ENCODE measurements at places on chromosomes 6 and 20.
A peak's percentile ranks its signal among the peaks of the same experiment; 100 is the strongest.

DNA sequence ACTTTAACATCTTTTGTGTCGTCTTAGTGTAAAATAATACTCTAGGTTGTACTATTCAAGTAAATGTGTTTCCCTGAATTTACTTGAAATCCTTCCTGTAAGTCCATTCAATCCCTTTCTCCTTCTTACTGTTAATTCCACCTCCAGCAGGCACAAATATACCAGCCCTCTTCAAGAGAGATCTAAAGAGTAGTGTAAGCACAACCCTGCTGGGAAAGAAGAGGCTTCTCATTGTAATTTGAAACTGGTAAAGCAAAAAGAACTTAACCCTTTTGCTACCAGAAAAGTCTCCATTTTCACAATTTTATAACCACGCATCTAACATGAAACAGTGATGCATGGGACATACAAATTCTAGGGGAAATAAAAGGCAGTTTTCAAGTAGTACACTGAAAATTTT, at the start of gene BMP5:
Gene BMP5 (minus strand): TSS at position 191 of the 400 bp plus-strand sequence. CDS start 725 bp downstream, outside the sequence.
- no peak for DNase-seq

GRCh38 chr6:156396791-156397418, 380.3 kb upstream of the ARID1B start:
- no peak for DNase-seq

GRCh38 chr6:137415127-137415833, 78.9 kb downstream of the OLIG3 start:
- DNase-seq, result peak; percentile 47

GRCh38 chr6:71466362-71466761, 177.8 kb downstream of the OGFRL1 start:
- DNase-seq, result no peak

GRCh38 chr6:43824703-43825064, 54.7 kb downstream of the VEGFA start:
- DNase-seq, result no peak

- no peak for DNase-seq
Measured at GRCh38 chr6:82220167-82220566, 27.4 kb downstream of the IBTK start.

GRCh38 chr6:38824243-38824894, 109.3 kb downstream of the DNAH8 start:
- no peak for DNase-seq

Data from brain pericyte (primary cell).